ENCODE measurements at places on chromosomes 16 and 17. TPM values are rescaled to one million over a fixed set of nuclear protein-coding genes. Genes with fewer than 3 reads are reported as not detected.

The ITFG1 gene
- total RNA-seq: 69.8 TPM

The FAM20A gene
- 4.1 TPM for total RNA-seq

The ALOX15 gene
- total RNA-seq: not detected

The SLFN14 gene
- total RNA-seq: not detected

The EVPLL gene
- total RNA-seq: not detected

The ARL17B gene
- total RNA-seq: 20.6 TPM

The IGF2BP1 gene
- total RNA-seq: not detected

The ZSCAN10 gene
- total RNA-seq: not detected

- peak; percentile 46 for DNase-seq
Observed at GRCh38 chr17:40516581-40517285, 15.3 kb upstream of the TNS4 start.

- DNase-seq: no peak
Observed at GRCh38 chr17:39318636-39319035, 82.8 kb downstream of the FBXL20 start.

GRCh38 chr17:66946251-66946650 lies 18.3 kb upstream of the CACNG4 start:
- no peak for DNase-seq

- DNase-seq: no peak
Observed at GRCh38 chr16:51407199-51407598, 256.1 kb upstream of the SALL1 start.

DNA sequence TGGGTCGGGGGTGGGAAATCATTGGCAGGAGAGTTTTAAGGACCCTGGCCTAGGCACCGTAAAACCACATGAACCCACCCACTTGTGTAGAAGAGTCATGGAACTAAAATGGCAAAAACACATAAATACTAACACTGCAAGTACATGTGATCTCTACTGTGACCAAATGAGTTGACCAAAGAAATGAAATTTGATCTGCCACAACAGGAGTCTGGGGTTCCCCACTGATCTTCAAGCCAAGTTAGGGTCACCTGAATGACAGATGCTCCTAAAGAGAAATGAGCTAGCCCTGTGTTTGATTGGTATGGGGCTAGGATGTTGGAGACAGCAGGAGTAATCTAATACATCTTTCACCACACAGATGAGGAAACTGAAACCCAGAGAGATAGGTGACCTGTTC lies 21.5 kb upstream of the SKAP1 start:
- no peak for DNase-seq

- DNase-seq: no peak
Observed at GRCh38 chr16:70440009-70440692, 1.3 kb upstream of the ST3GAL2 start.

DNA sequence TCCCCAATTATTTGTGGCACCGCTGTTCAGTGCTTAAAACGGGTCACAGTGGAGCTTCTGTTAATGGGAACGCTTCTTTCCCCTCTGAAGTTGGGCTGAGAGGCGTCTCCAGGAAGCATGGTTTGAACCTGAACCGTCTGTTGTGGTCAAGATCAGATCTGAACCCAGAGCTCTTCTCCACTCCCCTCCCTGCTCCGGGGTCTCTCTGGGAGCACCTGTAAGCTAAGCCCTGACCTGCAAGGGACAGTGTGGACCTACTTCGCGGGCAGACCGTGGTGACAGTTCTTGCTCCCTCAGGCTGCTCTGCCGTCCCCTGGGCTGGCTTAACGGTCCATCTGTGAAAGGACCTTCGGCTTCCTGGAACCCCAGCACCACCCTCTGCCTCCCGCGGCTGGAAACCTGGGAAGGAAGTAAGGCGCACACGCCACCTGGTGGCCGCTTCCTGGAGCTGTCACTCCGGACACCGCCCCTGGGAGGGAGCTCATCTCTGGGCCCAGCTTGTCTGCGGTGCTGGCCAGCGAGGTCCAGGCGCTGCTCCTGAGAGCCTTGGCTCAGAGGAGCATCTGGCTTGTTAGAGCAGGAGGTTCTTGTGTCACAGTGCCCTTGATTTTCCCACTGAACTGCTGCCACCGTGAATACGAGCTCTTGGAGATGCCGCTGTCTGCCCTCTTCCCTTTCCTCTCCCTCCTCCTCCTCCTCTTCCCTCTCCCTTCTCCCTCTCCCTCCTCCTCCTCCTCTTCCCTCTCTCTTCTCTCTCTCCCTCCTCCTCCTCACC lies 518.5 kb upstream of the EEF2KMT start:
- DNase-seq: peak; percentile 64

GRCh38 chr16:51450909-51451308 lies 299.8 kb upstream of the SALL1 start:
- DNase-seq: no peak

- DNase-seq: no peak
Observed at GRCh38 chr16:28597692-28598261, 927 bp upstream of the SULT1A2 start.

- DNase-seq: peak; percentile 89
Observed at GRCh38 chr16:17312094-17312710, 158.6 kb downstream of the XYLT1 start.

DNA sequence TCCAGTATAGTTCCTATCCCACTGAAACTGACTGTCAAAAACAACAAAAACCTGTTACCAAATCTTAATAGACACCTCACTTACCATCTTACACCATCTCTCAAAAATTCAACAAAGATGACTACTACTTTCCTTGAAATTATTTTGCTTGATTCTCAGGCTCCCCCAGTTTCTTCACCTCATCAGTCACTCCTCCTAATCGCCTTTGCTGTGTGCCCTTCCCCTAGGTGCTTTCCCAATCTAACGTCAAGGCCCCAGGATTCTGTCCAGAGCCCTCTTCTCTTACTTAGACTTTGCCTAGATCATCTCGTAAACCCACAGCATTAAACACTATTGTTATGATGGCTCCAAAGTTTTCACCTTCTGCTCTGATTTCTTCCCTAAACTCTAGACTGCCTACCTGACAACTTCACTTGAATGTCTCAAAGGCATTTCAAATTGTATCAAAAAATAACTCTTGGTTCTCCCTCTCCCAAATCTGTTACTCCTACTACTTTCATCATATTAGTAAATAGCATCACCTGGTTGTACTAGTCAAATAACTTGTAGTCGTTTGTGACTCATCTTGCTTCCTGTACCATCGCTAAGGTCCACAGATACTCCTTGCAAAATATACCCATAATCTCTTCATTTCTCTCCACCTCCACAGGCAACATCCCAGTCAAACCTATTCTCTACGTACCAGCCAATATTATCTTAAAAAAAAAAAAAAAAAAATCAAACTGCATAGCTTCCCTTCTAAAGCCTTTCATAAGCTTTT lies 18.0 kb downstream of the C16orf87 start:
- DNase-seq: no peak

DNA sequence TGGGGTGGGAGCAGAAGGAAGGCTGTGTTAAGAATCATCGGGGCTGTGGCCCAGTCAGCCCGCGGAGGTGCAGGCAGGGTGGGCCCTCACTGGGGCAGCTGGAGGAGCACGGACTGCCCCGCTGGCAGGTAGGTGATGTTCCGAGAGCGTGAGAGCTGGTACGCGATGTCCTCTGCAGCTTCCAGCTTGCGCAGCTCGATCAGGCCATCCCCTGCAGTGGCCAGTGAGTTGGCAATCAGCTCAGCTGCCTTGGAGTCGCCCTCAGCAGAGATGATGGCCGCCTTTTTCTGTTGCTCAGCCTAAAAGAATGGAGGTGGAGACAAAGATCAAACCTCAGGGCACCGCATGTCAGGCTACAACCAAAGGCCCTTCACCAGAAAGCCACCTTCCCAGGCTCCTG lies 9.8 kb downstream of the PHB1 start:
- DNase-seq: no peak

DNA sequence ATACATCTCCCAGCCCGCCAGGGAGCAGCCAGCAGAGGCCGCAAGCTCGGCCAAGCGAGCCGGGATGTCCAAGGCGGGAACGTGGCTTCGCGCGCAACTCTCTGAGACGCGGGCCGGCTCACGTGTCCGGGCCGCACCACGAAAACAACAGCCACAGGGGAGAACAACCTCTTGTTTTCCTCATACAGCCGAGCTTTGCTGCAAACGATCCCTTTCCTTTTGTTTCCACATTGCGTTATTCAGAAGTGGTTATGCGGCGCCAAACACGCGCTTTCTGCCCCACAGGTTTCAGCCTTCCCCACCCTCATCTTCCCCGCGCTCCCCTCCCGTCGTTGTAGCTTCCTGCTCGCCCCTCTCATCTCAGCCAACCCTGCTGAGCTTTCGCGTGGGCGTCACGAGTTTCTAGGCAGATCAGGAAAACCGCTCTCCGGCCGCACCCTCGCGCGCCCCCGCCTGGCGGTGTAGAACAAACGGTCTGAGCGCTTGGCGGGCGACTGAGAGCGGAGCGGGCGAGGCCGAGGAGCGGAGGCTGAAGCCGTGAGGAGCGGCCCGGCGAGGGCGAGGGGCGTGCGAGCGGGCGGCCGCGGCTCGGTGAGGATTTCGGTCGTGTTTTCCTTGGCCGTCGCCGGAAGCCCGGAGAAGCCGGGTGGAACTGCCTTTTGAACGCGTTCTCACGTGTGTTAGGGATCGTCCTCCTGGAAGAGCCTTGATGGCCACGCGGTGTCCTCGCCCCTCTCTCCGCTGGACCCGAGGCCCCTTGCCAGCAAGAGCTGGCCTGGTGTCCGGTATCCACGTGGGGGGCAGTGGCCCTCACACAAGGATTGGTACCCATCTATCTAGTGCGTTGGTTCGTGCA lies 6.6 kb upstream of the SMARCD2 start:
- peak; percentile 93 for DNase-seq

DNA sequence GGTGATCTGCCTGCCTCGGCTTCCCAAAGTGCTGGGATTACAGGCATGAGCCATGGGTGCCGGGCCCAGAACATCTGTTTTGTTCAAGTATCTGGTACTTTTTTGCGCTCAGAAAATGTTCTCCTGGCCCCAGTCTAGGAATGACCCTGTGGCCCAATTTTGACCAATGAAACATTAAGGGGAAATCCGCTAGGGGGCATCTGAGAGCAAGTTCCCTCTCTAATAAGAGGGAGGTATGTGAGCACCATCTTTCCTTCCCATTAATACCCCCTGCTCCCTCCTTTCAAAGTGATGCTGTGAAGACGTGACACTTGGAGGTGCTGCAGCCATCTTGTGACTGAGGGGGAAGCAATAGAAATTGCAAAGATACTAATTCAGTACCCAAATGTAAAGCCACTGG lies 16.5 kb upstream of the CLEC3A start:
- DNase-seq: no peak

GRCh38 chr17:19254651-19255050 lies 17.5 kb downstream of the EPN2 start:
- DNase-seq: no peak

DNA sequence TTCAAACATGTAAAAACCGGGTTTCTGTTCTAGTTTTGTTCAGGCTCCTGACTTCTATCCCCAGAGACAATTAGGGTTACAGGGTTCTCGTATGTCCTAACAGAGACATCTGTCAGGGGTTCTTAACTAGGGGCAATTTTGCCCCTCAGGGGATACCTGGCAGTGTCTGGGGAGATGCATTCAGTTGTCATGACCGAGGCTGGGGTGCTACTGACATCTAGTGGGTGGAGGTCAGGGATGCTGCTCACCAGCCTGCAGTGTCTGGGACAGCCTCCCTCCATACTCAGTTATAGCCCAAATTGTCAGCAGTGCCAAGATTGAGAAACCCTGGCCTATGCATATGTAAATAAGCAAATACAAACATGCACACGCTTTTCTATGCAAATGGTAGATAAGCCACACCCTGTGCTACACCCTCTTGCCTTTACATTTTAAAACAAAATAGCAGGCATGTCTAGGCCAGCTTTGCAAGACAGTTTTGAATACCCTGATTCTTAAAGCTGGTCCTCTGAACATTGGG lies 37.4 kb downstream of the CLEC16A start:
- DNase-seq: no peak

Data from transverse colon (tissue), 4 donors.